ENCODE measurements at places on chromosomes 6 and 20.

DNA sequence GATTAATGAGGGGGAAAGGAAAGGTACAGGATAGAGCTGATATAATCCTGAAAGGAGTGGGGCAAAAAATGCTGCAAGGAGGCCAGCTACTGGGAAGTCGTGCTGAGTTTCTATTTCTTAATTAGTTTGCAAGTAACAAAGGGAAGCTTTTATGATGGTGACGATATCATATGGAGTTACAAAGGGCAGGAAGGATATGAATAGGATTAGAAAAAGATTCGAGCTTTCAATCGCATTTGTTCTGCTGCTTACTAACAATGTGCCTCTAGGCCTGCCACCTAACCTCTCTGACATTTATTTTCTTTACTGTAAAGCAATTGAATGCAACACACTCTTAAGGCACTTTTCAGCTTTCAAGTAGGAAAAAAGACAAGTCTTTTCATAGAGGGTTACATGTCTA, 219.2 kb downstream of the CLVS2 start:
- DNase-seq = no peak

- no peak for DNase-seq
Observed at GRCh38 chr6:154218301-154218700, 138.3 kb downstream of the IPCEF1 start.

- no peak for DNase-seq
Observed at GRCh38 chr6:72031471-72031870, 145.1 kb downstream of the RIMS1 start.

GRCh38 chr6:41155132-41155805, 1.1 kb upstream of the TREML1 start:
- DNase-seq = no peak

GRCh38 chr6:91697010-91697695, 1110.3 kb upstream of the MAP3K7 start:
- DNase-seq = no peak

- DNase-seq = no peak
Observed at GRCh38 chr6:54238396-54238795, 69.8 kb upstream of the TINAG start.

DNA sequence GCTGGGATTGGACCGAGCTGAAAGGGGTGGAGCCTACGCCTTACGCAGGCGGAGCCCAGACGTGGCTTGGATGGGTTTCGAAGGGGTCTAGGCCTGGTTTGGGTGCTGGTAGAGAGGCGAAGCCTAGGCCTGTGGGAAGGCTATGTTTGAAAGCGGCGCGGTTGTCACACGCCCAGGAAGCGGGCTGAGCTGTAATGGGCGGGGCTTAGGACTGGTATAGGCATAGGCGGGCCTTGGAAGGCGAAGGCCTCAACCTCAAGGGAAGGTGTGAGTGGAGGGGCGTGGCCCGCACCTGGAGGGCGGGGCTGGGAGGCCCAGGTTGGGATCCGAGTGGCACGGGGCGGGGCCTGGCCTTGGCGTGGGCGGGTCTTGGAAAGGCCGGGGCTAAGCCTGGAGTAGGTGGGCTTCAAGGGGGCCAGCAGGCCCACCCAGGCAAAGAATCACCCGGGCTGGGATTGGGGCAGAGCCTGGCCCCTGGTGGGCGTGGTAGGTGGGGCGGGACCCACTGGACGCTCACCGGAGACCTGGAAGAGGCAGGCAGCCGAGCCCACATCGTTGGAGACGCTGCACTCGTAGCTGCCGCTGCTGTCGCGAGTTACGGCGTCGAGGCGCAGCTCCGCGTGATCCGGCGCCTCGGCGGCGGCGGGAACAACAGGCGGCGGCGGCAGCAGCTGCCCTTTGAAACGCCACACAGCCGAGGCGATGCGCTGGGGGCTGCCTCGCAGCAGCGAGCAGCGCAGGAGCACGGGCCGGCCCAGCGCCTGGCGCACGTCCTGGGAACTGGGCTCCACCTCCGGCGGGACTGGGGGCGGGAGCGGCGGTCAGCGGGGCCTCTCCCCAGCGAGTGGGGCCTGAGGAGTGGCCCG, 49.0 kb downstream of the MDGA1 start:
- no peak for DNase-seq

- no peak for DNase-seq
Observed at GRCh38 chr6:117531346-117531745, 48.9 kb downstream of the DCBLD1 start.

- DNase-seq = no peak
Observed at GRCh38 chr6:75422024-75422639, 71.5 kb downstream of the FILIP1 start.

DNA sequence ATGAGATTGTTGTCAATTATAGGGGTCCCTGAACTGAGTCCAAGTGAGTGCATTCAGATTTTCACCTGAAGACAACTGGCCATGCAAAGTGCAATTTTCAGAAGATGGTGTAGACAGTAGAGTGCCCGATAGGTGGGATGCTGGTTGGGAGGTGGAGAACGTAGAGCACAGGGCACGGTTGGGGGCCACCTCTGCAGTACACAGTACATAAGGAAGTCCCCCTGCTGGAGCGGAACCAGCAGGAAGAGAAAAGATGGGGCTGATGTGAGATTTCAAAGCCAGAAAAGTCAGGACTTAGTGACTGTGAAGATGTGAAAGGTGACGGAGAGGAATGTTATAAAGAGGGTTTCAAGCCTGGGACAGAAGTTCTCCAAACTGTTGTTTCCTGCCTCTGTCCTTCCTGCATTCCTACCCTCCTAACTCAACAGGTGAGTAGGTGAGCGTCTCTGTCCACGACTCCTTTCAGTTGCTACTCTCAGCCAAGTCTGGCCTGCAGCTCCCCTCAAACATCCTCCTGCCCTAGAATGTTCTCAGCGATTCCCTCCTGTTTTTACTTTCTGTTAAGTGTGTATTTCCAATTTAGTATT, 330.8 kb downstream of the PRL start:
- no peak for DNase-seq

GRCh38 chr20:38724626-38725147, 401 bp downstream of the SLC32A1 start:
- DNase-seq = no peak

DNA sequence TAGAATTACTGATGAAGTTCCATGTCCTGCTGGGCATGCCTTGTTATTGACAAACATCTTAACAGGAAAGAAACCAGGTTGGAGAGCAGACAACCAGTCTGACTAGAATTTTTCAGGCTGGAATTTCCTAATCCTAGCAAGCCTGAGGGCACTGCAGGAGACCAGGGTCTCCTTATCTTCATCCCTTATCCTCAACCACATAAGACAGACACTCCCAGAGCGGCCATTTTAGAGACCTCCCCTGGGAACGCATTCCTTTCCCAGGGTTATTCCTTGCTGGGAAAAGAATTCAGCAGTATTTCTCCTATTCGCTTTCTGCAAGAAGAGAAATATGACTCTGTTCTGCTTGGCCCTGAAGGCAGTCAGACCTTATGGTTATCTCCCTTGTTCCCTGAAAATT, 803.7 kb downstream of the GRIK2 start:
- no peak for DNase-seq

GRCh38 chr6:52157301-52157941, 28.8 kb upstream of the IL17A start:
- DNase-seq = no peak

GRCh38 chr20:43755390-43755789, 28.6 kb upstream of the GTSF1L start:
- no peak for DNase-seq

DNA sequence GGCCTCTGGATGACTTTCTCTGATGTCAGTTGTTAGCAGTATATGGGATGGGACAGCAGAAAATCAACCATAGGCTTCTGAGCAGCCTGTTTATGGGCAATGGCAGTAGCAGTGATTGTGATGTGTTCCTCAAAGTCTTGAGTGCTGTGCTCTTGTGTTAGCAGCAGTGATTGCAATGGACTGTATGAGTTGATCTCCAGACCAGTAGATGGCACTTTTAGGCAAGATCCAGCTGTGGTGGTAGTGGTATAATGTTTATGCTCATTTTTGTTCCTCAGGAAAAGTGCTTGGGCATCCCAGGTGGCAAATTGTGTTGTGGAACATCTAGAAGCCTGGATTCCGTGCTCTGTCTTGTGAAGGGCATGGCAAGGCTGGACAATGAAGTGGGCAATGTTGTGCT, 181.6 kb upstream of the SYNCRIP start:
- no peak for DNase-seq

GRCh38 chr6:12173661-12174060, 116.5 kb upstream of the EDN1 start:
- no peak for DNase-seq

- no peak for DNase-seq
Observed at GRCh38 chr6:148745926-148746325, 904 bp upstream of the UST start.

GRCh38 chr6:2257363-2257762, 12.0 kb upstream of the GMDS start:
- no peak for DNase-seq

- no peak for DNase-seq
Observed at GRCh38 chr6:52535711-52536423, 41.0 kb downstream of the TRAM2 start.

Measured in NCI-H510A treated with DMSO at 0.1 percent for 48 hours (cell line).